ENCODE measurements at places on chromosomes 1 and 21.

GRCh38 chr1:151542710-151543129 lies 2.6 kb downstream of the TUFT1 start:
- no peak for DNase-seq

- DNase-seq = no peak
Measured at GRCh38 chr1:119966020-119966419, 69.7 kb upstream of the ADAM30 start.

- DNase-seq = no peak
Measured at GRCh38 chr21:37631319-37632117, 264.9 kb downstream of the DYRK1A start.

DNA sequence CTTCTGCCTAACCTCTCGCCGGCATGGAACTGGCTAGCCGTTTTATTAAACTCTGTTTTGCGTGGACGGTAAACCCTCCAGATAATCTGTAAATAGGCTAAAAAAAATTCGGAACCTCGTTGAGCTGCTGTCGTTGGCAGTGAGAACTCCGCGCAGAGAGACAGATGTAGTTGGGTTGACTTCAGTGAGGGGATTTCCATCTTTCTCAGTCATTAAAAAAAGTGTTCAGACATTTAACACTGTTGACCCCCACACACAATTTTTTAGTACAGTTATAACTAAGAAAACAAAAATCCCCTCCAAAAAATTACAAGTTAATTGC lies 464 bp downstream of the PARK7 start:
- peak; percentile 35 for DNase-seq

DNA sequence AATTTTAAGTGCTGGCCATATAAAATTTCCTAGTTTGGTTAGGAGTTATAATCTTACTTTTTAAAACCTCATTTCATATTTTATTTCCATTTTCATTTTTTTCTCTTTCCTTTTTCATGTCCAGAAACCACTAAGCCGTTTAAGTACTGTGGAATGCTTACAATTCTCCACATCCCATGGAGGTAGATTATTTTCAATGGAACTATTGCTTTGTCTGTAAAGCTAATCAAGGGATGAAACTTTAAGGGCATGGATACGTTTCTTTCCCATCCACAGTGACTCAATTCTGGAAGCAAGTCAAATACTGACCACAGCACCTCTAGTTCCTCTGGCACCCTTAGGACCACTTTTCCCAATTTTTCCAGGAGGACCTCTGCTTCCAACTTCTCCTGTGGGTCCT lies 139.1 kb upstream of the ZNHIT6 start:
- DNase-seq = no peak

- DNase-seq = no peak
Measured at GRCh38 chr1:203288400-203288799, 16.9 kb upstream of the BTG2 start.

DNA sequence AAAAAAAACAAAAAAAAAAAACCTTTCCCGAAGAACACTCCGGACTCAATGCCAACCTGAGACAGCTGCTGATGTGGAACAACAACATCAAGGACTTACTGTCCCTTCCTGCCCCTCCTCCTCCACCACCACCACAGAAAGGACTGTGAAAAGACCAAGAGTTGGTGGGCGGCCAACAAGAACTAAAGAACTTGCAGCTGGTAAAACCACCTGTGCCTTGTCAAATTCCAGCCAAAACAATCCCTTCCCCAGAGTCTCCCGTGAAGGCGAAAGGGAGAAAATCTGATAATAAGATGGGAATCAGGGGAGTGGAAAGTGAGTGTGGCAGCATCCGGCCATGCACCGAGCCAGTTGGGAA lies 88.9 kb downstream of the PROX1 start:
- DNase-seq = no peak

DNA sequence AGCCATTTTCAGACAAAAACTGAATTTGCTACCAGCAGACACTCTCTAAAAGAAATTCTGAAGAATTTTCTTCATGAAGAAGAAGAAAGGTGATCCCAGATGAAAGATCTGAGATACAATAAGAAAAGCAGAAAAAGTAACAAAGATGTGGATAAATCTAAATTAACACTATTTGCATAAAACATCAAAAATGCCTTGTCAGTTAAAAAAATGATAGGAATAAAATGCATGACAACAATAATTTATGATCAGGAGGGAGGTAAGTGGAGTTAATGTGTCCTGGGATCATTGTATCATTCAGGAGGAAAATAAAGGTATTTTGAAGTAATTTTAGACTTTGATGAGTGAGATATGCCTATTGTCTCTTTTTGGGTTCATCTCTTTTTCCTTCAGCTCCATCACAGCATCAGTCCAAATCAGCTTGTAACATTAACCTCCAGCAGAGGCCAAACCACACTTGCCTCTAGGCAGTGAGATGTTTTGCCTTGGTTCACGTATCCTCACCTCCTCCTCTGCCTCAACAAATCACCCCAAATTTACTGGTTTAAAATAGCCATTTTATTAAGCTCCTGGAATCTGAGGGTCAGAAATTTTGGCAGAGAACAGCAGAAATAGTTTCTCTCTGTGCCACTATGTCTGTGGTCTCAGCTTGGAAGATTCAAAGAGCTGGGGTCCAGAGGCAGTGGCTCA lies 76.9 kb upstream of the HIVEP3 start:
- DNase-seq = no peak

Measured in activated CD8-positive, alpha-beta memory T cell treated with anti-CD3 and anti-CD28 coated beads for 4 hours (primary cell).